ENCODE measurements at places on chromosomes 1 and 21.

DNA sequence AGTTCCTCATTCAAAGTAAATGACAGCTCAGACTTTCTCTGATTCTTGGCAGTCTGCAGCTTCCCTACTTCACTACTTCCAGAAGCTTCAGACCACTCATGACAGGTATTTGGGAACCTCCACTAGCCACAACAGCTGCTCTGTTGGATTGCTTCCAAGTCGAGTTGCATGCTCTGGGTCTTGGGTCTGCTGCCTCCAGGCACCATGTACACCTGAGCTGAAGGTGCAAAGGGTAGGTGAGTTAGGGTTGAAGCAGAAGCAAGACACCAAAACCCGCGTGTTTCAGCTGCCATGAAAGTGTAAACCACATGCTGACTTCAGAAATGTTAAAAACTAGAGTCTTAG is 62.7 kb downstream of the ZNF684 start:
- DNase-seq: no peak

DNA sequence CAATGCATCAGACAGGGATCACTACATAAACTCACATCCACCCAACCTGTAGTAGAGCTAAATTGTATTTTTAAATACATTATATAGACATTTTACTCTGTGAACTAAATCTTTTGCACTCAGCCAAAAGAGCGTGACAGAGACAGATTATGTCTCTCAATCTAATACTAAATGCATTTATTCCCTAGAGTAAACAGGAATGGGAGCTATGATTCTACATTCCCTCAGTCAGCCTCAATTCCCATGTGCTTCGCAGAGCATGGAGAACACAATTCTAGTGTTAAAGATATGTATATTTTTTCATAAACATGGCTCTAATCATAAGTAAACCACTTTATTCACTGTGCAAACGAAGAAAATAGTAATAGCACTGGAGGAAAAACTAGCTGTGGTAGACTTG is 16.5 kb downstream of the PIGK start:
- no peak for DNase-seq

DNA sequence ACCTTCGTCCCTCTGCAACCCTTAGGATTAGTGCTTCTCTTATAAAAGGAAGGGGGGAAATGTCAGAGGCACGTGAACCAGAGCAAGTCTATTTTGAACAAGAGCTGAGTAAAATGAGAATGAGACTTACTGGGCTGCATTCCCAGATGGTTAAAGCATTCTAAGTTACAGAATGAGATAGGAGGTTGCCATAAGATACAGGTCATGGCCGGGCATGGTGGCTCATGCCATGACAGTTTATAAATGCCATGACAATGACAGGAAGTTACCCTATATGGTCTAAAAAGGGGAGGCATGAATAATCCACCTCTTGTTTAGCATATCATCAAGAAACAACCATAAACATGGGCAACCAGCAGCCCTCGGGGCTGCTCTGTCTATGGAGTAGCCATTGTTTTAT is 2.5 kb upstream of the AQP10 start:
- no peak for DNase-seq

- no peak for DNase-seq
Measured at GRCh38 chr1:155300553-155301329, 497 bp downstream of the PKLR start.

GRCh38 chr21:36563341-36563926 is 83.5 kb upstream of the CLDN14 start:
- DNase-seq: no peak

GRCh38 chr1:40095806-40096205 is 1.2 kb downstream of the PPT1 start:
- peak; percentile 5 for DNase-seq

Data from AML-193 (cell line).